HS-5 (cell line): ENCODE measurements at places on chromosomes 1 and 21.

DNA sequence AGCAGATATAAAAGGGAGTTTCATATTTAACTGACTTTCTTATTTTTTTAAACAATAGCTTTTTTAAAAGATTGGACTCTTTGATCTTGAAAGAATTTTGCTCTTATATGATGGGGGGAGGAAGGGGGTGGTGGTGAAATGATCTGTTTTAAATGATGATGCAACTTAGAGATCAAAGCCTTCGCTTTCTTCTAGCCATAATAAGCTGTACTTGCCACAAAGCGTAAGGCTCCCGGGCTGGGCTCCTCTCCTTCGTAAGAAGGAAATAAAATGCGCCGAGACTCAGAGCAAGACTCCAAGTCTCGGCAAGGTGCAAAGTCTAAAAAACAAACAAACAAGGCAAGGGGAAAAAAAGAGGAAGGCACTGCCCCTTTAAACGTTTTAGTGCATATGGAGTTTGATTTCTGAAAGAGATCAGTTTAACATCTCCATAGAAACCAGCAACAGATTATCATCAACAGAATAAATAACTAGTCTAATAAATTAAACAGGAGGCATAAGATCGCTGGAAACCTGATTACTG lies 3.3 kb downstream of the CASZ1 start:
- no peak for DNase-seq

GRCh38 chr1:60668585-60668984 lies 413.8 kb upstream of the NFIA start:
- DNase-seq, result no peak

- DNase-seq, result no peak
These were observed 78.1 kb downstream of the DDR2 start for GRCh38 chr1:162710345-162710744.

DNA sequence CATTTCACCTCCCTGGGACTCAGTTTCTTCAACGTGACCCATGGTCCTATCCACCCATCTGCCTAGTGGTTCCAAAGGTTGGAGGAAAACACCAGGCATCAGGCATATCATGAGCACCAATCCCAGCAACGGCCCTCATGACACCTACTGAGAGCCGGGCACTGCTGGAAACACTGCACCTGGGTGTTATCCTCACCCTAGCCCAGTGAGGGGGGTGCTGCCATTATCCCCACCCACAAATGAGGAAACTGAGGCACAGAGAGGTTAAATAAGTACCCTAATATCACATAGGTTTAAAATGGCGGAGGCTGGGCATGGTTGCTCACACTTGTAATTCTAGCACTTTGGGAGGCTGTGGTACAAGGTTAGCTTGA lies 206.9 kb downstream of the MATN1 start:
- no peak for DNase-seq
